ENCODE measurements at places on chromosomes 5 and 9.

DNA sequence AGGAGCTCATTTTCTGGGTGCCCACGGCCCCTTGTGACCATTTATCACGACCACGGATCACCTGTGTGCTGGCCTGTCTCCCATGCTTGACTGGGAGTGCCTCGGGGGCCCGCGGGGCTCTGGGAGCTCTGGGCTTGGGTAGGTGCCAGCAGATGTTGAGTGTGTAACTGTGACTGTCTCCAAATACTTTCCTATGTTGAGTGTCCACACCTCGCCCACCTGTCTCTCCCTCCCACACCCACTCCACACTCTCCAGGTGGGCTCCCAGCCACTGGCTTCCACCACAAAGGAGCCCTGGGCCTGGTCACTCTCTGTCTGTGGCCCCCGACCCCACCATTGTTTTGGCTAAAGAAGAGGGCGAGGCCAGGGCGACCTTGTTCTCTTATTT is 196.4 kb downstream of the CDK5RAP2 start:
- no peak for DNase-seq

DNA sequence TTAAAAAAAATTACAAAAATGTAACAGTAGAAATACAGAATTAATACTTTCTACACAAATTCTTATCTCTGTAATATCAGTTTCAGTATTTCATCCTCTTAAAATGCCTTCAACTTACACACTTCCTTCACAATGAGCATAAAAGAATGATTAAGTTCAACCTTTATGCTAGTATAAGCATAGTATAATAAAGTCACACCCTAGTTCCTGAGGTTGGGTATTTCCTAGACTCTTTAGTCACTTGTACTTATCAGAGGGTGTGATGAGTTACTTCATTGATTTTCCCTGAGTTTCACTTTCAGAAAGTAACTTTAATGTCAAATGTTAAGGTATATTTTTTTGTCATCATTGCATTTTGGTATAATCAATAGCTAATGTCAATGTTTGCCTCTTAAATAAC is 302.4 kb downstream of the PDE4D start:
- no peak for DNase-seq

- no peak for DNase-seq
Measured at GRCh38 chr5:134791580-134791979, 33.0 kb downstream of the DDX46 start.

DNA sequence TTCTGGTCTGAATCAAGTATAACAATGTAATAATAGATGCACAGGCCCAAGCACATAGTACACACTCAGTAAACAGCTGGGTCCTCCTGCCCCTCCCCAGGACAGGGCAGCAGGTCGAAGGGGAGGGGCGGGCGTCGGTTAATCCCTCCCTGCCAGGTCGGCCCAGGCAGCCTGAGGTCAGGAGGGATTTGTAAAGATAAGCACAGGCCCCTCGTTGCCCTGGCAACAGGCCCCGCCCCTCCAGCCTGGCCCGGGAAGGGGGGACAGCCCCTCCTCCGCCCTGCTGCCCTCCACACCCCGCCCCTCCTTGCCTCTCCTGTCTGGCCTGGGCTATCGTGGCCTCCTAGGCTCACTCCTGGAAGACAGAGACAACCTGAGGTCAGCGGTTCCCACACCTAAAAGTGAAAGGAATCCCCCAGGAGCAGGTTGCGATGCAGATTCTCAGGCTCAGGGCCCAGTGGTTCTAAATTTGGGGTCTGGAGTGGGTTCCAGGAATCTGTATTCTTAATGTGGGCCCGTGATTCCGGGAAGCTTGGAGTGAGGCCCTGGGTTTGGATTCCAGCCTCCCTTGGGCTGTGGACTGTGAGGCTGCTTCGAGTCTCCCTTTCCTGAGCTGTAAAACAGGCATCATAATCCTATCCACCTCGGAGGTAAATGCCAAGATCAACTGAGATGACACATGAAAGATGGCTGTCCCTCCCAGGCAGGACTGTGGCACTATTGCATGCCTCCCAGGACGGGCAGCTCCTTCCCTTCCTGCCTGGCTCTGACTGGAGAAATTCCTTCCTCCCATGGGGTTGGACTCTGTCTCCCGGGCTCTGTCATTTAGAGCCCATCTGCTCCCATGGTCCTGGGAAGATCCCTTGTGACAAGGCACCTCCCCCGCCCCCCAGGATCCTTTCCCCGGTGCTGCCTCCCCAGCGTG is 4.4 kb downstream of the CRB2 start:
- no peak for DNase-seq

DNA sequence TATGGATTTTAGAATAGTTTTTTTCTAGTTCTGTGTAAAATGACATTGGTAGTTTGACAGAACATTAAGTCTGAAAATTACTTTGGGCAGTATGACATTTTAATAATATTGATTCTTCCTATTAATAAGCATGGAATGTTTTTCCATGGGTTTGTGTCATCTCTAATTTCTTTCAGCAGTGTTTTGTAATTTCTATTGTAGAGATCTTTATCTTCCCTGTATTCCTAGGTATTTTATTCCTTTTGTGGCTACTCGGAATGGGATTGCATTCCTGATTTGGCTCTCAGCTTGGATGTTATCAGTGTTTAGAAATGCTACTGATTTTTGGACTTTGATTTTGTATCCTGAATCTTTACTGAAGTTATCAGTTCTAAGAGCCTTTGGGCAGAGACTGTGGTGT is 420.4 kb downstream of the KIAA0825 start:
- DNase-seq, result no peak

- no peak for DNase-seq
Measured at GRCh38 chr5:148653291-148653835, 964 bp downstream of the HTR4 start.

DNA sequence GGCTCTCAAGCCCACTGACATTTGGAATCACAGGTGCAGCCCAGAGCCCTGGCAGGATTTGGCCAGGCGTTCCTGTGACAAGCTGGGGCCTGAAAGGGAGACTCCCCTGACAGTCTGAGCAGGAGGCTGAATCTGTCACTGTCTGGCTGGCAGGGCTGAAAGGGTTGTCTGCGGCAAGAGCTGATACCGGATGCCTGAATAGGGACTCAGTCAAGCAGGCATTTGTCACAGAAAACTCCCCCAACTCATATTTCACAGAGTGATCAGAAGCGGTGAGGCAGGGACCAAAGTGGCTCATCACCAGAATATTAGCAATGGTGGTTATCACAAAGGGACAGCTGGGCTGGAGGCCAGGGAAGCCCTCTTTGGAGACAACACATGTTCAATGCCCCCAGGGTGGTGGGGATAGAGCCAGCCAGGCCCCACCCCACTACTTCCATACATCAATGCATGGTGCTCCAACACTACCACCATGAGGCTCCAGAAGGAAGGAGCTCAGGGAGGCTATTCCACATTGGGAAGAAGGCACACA is 295.5 kb downstream of the DTWD2 start:
- DNase-seq, result no peak

GRCh38 chr9:125558453-125559092 is 148.4 kb downstream of the MAPKAP1 start:
- peak; percentile 70 for DNase-seq

DNA sequence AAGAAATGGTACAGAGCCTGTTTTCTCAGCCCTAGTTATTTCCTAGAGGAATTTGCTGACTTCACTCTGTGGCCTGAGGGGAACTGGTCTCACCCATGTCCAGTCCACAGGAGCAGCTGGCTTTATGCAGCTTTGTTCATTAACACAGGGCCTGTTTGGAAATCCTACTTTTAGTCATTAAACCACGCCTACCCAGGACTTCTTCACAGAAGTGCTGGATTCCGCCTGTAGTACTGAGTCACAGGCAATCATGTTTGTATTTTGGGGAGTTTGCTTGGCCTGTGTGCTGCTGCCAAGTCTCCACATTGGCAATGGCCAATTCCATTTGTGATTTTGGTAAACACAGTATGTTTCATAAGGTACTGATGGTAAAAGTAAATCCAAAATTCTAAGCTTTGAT is 52.8 kb downstream of the CTNND2 start:
- no peak for DNase-seq

DNA sequence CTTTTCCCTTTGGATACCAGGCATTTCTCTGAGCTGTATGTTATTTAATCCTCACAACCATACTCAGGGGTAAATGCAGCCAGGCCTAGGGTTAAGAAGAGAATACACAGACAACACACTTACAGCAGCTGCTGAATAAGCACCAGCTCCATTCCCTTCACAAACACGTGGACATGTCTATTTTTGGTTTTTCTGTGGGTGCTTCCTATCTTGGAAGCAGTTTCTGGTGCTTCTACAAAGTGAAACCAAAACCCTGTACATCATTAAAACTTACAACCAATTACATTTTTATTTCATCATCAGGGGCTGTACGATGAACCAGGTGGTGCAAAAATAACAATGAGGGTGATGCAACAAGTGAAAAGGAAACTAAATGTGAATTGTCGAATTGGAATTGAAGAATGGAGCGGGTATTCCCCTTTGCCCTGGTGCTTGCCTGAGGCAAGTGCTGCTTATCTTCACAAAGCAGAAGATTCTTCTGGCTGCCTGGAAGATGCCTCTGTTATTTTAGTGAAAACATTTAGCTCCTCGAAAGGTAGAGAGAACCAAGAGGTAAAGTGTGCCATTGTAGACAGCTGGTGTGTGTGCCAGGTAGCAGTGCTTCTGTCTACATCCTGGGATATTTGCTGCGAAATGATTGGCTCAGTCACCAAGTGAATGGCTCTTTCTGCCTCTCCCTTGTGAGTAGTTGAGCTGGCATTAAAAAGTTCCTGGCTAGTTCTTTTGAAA is 18.6 kb upstream of the IFNB1 start:
- DNase-seq, result no peak

GRCh38 chr5:74549384-74549783 is 91.1 kb downstream of the ENC1 start:
- DNase-seq, result no peak

- DNase-seq, result no peak
Measured at GRCh38 chr5:13348568-13348967, 595.9 kb downstream of the DNAH5 start.

- peak; percentile 60 for DNase-seq
Measured at GRCh38 chr9:75754080-75754479, 136.4 kb upstream of the PCSK5 start.

- DNase-seq, result no peak
Measured at GRCh38 chr5:32083981-32084430, 90.1 kb downstream of the GOLPH3 start.

DNA sequence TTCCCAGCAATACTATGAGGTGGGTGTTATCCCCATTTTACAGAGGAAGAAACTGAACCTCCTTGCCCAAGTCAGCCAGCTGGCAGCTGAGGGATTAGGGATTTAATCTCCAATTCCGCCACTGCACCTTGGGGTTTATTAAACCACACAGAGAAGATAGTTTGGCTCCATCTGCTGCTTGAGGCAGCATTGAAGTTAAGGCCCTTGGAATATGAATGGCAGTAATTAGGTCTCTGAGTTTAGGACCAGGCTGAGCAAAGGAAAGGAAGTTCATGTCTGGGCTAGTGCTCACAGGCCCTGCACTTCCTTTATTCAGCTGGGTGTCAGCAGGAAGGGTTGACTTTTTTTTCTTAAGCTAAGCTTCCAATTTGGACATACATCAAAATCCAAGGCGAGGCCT is 86.9 kb upstream of the GDNF start:
- DNase-seq, result no peak

GRCh38 chr5:75053304-75054133 is 1.2 kb upstream of the GCNT4 start:
- DNase-seq, result peak; percentile 39

DNA sequence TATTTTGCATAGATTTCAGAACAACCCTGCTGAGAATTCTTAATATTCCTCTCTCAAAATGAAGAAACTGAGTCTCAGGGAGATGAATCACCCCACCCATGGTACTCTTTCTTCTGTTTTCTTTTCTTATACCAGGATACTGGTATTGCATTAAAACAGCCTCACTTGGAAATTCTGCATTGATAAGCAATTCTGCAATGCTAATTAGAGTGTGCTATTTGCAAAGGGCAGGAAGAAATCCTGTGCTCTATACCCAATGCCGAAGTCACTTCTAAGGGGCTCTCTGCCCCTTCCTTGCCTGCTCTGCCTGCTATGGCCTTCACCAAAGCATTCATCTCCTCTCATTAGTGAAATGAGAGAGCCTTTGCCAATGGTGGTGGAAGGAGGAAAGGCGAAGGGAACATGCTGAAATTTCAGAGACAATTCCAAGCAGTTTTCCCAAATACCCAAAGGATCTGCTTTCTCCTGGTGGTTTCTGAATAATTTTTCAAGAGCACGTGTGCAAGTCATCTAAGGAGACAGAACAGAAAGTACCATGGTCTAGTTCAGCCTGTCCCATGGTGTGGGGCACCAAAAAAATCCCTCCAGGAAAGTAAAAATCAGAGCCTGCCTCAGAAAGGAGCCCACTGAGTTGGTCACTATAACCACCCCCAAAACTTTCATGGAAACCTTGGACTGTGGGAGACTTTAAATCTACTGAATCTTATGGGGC is 156.5 kb downstream of the PAPPA start:
- no peak for DNase-seq

- DNase-seq, result no peak
Measured at GRCh38 chr9:108211411-108211955, 644.3 kb downstream of the ACTL7B start.

DNA sequence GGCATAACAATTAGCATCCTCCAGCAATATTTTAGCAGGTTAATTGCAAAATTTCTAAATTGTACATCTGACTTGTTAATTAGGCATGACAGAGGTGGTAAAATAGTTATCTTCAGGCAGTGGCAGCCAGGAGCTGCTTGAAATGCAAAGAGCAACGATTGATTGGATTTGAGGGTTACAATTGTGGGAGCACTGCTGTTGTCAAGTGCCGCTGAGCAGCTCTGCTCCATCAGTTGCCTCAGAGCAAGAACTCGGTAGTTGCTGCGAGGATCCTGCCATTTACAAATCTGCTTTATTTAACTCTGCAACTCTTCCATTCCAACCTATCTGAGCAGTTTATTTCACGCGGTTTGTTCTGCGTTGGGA is 12.6 kb downstream of the PBX3 start:
- no peak for DNase-seq

GRCh38 chr5:144945503-144945902 is 774.8 kb downstream of the KCTD16 start:
- DNase-seq, result no peak

DNA sequence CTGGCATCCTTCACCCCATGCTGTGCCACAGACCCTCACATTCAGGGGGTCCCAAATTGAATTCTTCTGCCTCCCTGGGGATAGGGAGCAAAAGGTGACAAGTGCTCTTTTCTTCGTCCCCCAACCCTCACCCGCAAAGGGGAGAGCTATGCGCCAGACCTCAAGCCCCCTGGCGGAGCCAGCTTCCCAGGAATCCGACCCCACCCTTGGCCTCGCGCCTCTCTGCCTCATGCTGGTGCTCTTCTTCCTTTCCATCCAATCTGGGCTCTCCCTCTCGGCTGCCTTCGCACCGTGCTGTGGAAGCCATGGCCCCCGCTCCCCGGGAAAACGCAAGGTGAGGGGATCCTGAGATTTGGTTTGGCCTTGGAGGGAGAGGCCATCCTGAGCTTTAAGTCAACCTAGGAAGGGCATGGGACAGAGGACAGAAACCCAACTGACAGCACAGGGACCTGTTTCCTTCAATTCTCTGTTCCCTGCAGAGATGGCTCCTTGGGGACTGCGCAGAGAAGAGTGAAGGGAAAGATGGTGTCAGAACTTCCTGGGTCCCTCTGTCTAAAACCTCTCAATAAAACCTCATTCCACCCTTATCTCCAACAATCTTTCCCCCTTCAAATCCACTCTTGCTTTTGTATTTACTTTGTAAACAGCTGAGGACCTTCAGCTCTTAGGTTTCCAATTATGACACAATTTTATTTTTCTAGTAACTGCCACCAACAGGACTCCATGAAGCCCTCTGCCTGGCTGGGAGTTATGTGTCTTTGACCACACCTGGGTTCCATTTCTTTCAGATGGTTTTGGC is 36.3 kb upstream of the CRB2 start:
- DNase-seq, result no peak
